ENCODE measurements at places on chromosomes 2 and 18. TPM values are rescaled to one million over a fixed set of nuclear protein-coding genes. Genes with fewer than 3 reads are reported as not detected.
A peak's percentile ranks its signal among the peaks of the same experiment; 100 is the strongest.

DNA sequence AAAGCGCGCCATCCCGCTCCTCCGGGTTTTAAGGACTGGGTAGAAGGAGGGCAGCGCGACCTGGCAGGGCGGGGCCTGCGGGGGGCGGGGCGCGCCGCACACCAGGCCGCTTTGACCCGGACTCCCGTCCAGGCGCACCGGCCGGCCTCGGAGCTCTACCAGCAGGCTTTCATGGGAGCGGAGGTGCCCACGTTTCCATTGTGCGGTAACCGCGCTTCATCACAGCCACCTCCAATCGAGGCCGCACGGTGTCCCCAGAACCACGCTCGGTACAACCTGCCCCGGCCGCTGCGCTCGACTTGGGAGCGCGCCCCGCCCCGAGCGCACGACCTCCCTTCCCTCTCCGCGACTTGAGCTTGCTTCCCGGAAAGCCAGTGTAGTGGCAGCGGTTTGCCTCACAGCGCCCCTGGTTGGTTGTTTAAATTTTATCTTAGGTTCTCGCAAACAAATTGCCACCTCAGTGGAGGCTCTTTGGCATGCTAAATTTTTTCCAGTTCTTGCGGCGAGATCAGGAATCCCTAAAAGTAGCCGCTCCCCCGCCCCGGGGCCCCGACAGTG lies 280 bp upstream of the CYP1B1 start:
- peak; percentile 72 for DNase-seq

Gene IL1RN
- not detected for total RNA-seq

GRCh38 chr2:1736997-1737480 lies 7.3 kb downstream of the PXDN start:
- no peak for DNase-seq

Gene AGAP1
- total RNA-seq: 41.7 TPM

Gene CD226
- 0.02 TPM for total RNA-seq

Gene RGPD3
- total RNA-seq: 0.27 TPM

DNA sequence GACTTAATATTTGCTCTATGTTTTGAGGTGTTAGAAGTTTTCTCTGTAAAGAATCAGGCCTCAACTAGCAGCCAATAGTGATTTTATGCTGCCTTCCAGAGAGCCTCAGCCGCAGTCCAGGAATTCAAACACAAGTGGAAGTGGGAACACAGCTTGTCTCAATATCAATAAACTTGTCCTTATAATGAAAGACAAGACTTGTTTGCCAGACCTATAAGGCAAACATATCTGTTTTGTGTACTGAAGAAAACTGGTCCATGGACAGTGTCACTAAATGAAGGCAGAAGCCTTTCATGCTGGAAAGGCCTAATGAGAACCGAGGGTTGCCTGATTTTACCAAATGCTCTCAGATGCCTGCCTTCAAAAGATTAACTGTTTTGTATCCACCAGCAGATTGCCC lies 182.2 kb downstream of the EPHA4 start:
- no peak for DNase-seq

DNA sequence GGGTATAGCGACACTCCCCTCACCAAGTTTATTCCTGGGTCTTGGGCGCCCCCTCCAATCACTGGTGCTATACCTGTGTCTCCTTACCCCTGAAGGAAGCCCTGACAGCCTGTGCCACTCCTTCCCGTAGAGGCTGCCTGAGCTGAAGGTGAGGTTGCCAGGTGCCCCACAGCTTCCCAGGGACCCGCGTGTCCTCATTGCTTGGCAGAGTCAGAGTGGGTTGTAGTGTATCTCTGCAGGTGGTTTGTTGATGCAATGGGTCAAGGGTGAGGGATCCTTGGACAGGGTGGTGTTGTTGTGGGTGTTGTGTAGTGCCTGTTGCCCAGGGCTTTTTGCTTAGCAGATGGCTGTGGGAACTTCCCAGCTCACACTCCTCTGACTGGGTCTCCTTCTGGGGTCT lies 438.7 kb upstream of the FSIP2 start:
- DNase-seq: no peak

Gene DSC2
- 22.7 TPM for total RNA-seq

Gene MALL
- total RNA-seq: 22.9 TPM

DNA sequence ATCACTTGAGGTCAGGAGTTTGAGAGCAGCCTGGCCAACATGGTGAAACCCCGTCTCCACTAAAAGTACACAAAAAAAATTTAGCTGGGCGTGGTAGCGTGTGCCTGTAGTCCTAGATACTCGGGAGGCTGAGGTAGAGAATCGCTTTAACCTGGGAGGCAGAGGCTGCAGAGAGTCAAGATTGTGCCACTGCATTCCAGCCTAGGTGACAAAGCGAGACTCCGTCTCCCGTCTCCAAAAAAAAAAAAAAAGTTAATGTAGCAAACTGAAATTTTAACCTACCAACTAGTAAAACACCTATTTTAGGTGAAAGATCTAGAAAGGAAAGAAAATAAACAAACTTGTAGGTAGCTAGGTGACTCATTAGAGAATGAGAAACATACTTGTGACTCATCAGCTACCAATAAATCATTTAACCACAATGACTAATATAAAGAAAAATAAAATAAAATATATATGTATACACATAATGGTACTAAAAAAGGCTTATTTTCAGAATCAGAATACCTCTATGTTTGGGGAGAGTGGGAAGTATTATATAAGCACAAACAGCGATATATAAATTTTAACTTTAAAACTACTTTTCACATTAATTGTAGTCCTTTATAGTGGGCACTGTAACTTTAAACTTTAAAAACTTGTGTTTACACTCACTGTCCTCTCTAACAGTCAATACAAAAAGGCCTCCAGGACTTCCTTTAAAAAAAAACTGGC lies 36.6 kb downstream of the DARS1 start:
- no peak for DNase-seq

- no peak for DNase-seq
Observed at GRCh38 chr2:55732854-55733253, 39.2 kb upstream of the PNPT1 start.

Data from Caco-2 (cell line).